ENCODE measurements at places on chromosomes 12 and 14.

DNA sequence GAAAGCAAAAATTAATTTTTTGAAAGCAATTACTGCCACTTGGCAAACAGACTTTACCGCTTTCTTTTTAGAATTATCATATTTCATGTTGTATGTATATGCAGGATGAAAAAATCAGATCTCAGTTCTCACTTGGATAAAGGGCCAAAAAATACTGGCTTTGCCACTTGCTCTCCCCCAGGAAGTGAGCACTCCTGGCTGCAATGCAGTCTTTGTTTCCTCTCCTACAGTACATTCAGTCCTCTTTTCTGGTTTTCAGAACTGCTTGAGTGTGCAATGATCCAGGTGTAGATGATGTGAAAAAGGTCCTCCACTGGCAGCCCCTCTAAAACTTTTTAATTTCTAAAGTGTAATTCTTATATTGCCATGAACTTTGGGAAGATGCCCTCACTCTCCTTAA is 183.4 kb downstream of the SLC25A21 start:
- no peak for DNase-seq

DNA sequence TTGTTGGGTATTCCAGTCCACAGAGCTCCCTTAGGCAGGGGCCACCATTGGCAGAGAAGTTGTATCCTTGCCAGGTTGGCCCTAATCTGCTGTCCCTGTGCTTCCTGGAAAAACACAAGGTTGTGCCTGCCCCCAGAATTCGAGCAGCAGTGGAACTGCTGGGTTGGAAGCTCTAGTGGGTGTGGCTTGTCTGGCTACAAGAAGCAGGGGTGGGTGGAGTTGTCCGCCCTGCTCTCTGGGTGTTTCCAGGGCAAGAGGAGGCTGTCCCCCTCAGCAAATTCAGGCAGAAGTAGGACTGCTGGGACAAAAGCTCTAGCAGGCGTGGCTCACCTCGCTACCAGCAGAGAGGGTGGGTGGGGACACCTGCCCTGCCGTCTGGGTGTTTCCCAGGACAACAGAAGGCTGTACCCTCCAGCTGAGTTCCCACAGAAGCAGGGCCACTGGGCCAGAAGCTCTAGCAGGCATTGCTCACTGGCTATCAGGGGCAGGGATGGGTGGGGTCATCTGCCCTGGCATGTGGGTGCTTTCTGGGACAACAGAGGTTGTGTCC is 72.8 kb upstream of the NPAS3 start:
- no peak for DNase-seq

GRCh38 chr12:89782807-89783206 is 74.2 kb upstream of the ATP2B1 start:
- no peak for DNase-seq

DNA sequence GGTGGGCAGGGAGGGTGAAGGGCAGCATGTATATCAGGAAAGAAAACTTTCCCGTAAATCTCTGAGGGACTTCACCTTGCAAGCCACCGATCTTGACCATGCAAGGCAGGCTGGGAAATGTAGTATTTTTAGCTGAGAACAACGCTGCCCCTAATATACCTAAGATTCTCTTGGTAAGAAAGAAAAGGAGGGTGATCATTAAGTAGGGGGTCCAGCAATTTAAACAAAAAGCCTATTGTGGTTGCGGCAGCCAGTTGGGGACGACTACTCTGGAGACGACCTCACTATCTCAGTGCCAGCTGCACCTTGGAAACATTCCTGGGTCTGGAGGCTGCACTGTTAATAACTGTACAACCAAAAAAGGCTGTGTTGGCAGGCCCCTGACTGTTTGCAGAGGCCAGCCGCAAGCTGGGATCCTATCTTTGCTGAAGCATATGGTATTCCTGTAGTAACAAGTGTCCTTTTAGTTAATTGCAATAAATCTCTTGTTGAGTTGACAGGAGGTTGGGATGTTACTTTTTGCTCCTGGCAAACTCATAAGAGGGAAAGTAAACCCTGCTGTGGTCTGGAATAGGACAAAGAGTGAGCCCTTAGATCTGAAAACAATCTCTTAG is 6.4 kb downstream of the APOLD1 start:
- DNase-seq: no peak

DNA sequence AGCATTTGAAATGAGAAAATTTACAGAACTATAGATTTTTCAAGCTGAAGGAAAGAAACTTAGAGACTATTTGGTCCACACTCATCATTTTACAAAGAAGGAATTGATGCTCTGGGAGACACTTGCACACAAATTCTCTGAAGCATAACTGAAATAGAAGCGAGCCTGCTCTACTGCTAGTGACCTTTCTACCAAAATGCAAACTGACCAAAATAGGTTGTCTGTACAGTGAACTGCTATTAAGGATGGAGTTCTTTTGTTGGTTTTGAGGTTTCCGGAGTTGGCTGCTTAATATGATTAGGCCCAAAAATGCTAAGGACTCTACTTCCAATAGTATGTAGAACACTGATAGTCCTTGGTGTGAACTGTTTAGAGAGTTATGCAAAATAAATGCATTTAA is 194.9 kb downstream of the PPFIA2 start:
- DNase-seq: no peak

- no peak for DNase-seq
Measured at GRCh38 chr14:22438742-22439141, 150.3 kb downstream of the DAD1 start.

All from cortex of kidney (tissue), 1 donor.